Fibroblast of skin of back (primary cell): ENCODE measurements at places on chromosomes 7 and 10.

- DNase-seq: peak; percentile 46
Measured at GRCh38 chr7:15378494-15379145, 183.2 kb downstream of the AGMO start.

- DNase-seq: peak; percentile 37
Measured at GRCh38 chr10:32948451-32948850, 9.6 kb downstream of the ITGB1 start.

- DNase-seq: no peak
Measured at GRCh38 chr7:80630608-80631405, 7.6 kb upstream of the CD36 start.

DNA sequence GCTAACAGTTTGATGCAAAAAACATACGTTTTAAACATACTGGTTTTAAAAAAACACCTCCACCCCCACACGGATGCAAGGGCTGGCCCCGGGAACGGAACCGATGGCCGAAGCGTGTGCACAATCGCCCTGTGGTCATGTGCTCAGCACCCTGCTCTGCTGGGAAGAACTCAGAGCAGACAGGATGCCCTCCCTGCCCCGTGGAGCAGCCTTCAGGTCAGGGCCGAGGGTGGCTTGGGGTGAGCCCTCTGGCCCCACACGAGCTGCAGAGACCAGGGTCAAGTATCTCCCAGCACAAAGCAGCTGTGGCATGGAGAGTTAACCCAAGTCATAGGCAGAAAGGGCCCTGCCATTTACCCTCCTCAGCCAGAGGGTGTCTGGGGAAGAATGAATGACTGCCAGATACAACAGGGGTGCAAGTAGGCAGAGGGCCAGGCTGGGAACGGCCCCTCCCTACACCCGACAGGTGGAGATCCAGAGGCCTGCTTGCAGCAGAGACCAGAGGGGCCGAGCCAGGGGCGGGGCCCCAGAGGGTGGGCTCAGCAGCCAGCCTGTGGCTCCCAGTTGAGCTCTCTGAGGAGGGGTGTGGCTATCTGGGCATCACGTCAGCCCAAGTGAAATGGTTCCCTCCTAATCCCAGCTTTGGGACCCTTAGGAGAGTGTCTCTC lies 56.8 kb downstream of the ZRANB1 start:
- no peak for DNase-seq

- no peak for DNase-seq
Measured at GRCh38 chr10:97059006-97059871, 126.5 kb downstream of the SLIT1 start.

DNA sequence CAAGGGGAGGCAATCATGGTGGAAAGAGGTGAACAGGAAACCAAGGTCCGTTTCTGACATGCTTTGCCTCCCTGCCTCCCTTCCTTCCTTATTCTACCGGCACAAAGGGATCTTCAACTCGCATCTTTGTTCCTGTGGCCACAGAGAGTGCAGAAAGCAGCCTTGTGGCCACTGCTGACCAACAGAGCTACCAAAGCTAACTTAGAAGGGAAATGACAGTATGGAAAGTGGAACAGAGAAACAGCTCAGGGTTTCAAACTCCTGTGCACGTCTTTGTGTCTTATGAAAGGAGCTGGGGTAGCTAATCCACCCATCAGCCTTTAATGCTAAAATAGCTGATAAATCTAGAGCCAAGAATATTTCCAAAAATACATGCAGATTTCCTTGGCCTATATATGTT lies 588.0 kb downstream of the SORCS1 start:
- DNase-seq: no peak

DNA sequence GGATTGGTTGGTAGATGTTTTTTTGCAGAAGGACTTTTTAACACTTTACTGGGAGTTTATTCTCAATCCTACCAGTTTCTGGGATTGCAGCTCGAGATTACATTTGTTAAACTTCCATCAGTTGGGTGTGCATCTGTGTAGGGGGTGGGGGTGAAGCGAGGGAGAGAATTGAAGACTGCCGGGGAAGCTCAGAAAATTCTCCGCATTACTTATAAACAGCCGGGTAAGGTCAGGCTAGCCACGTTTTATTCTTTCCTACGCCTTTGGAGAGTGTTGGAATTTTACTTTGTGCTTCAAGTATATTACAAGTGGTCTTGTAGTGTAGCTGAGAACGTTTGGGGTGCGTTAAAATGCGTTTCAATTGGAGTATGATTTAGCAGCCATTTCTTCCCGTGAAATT lies 1.1 kb downstream of the PALS2 start:
- peak; percentile 7 for DNase-seq

DNA sequence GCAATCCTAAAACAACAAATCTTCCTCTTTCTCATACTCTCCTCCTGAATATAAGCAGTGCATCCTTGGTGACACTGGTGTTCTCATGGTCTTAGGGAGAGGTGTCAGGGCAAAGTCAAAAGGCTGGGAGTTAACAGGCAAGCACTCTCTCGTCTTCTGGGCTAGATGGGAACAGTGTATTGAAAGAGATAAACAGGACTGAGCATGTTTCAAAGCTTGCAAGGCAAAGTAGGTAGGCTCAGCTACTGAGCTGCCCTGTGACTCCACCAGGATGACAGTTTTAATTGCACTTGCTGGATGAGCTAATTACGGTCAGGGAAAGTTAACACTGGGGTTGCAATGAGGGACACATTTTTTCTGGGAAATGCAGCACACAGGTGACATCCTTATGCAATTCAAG lies 554.9 kb upstream of the NRP1 start:
- DNase-seq: no peak

- no peak for DNase-seq
Measured at GRCh38 chr10:43921881-43922280, 273.2 kb upstream of the ZNF32 start.

GRCh38 chr10:112843623-112844022 lies 106.4 kb upstream of the TCF7L2 start:
- DNase-seq: no peak

DNA sequence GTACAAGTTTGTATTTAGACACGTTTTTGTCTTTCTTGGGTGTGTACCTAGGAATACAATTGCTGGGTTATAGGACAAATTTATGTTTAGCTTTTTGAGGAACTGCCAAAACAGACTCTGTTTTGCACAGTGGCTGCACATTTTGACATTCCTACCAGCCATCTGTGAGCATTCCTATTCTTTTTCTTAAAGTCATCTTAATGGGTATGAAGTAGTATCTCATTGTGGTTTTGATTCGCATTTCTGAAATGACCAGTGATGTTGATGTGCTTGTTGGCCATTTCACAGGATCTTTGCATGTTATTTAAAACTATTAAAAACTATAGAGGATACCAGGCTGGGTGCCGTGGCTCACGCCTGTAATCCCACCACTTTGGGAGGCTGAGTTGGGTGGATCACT lies 32.6 kb upstream of the IL15RA start:
- DNase-seq: no peak

DNA sequence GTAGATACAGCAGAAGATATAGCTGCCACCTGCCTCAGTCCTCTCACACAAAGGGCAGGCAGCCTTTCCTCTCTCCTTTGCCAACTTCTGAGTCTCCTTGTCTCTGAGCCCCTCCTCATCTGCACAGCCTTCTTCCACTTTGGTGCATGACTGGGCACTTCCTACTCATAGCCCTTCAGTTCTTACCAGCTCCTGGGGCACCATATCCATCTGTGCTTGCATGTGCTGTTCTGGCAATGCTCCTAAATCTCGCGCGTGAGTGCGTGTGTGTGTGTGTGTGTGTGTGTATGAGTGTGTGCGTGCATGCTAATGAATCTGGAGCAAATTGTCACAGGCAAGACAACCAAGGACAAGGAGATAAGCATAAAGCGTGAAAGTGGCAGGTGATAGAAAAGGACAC lies 1271.6 kb upstream of the SORCS1 start:
- DNase-seq: no peak

DNA sequence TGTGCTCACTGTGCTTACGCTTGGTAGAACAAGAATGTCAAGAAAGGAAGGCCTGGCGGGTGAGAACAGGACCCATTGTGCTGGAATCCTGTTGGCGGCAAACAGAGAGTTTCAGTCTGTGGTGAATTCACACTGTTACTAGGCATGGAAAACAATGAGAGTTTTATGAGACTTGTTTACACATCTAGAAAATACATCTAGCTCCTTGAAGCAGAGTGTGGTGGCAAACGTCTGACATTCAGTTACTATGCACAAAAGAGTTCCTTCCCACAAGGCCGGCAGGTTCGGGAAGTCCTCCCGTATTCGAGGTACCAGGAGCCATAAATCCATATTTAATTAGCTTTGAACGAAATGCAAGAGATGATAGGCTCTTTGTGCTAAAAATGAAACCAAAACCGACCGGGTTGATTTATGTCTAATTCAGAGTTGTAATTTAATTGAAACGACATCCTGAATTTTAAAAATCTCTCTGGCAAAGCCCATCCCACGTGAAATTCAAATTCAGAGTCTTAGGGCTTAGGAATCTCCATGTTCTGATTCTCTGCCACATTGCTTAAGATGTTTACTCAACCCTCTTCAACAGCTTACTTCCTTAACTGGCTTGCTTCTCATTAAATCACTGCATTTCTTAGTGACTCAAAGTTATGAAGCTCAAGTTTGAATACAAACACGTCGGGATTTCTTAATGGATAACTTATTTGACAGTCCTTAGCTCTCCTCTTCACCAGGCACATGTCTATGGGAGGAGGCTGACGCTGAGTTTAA lies 299.9 kb upstream of the PITRM1 start:
- peak; percentile 46 for DNase-seq

- DNase-seq: no peak
Measured at GRCh38 chr7:45450571-45451204, 123.5 kb upstream of the ADCY1 start.

DNA sequence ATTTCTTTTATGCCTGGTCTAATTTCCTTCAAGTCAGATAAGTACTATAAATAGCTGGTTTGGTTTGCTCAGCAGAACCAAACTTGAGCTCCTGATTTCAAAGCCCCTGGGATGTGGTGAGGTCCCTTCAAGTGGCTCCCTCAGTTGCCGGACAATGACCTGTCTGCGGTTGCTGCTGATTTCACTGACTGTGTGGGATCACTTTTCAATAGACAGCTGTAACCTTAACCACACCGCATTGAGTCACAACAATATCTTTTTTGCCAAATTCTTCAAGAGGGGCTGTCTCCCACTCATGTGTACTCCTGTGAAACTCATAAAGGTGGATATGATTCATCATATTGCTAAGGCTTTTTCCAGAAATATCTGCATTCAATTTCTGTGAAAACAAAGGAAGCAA lies 23.1 kb upstream of the ITGA8 start:
- no peak for DNase-seq

DNA sequence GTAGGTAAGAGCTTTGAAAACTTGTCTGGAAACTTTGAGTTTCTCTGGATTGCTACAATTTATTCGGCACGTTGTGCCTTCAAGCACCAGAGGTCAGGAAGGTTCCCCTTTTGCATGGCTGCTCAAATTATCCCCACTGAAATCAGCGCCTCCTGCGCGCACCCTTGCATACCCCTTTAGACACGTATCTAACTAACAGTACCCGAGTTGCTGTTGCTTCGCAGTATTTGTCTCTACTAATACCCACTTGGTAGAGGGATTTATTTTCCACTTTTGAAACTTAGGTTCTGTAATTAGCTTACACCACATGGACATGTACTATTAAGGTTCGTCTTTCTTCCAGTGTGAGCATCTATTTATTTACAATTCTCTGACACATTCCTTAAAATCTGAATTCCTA lies 1.6 kb downstream of the MEOX2 start:
- peak; percentile 8 for DNase-seq

- no peak for DNase-seq
Measured at GRCh38 chr10:80829562-80829961, 291.9 kb downstream of the SH2D4B start.

- DNase-seq: no peak
Measured at GRCh38 chr7:89927762-89928161, 226.5 kb upstream of the STEAP1 start.

- peak; percentile 59 for DNase-seq
Measured at GRCh38 chr7:44769776-44770294, 21.2 kb downstream of the ZMIZ2 start.
